ENCODE measurements at places on chromosomes 5 and 9. TPM values are rescaled to one million over a fixed set of nuclear protein-coding genes. Genes with fewer than 3 reads are reported as not detected.

FCN2 gene
- not detected for total RNA-seq

ZNF366 gene
- not detected for total RNA-seq

CCNB1 gene
- 293 TPM for total RNA-seq

SLC6A19 gene
- not detected for total RNA-seq

SAP30L gene
- 25.9 TPM for total RNA-seq

TAF11L5 gene
- not detected for total RNA-seq

ARAP3 gene
- total RNA-seq, result 4.1 TPM

PHF24 gene
- 0.26 TPM for total RNA-seq

RNF183 gene
- not detected for total RNA-seq

PCDHGA3 gene
- total RNA-seq, result not detected

BTNL8 gene
- total RNA-seq, result not detected

C9orf153 gene
- not detected for total RNA-seq

ZNF300 gene
- 3.0 TPM for total RNA-seq

IFNK gene
- total RNA-seq, result not detected

BRINP1 gene
- 0.22 TPM for total RNA-seq

PSAT1 gene
- total RNA-seq, result 183 TPM

CSF1R gene
- total RNA-seq, result 0.17 TPM

ELOVL7 gene
- 9.5 TPM for total RNA-seq

STK32A gene
- total RNA-seq, result 0.22 TPM

CNTLN gene
- 6.1 TPM for total RNA-seq

Measured in A549 treated with CpdA at 1 μM for 4 hours (cell line).